ENCODE measurements at places on chromosomes 7 and 10.

- DNase-seq: no peak
Observed at GRCh38 chr10:1022413-1022812, 3.2 kb downstream of the IDI2 start.

DNA sequence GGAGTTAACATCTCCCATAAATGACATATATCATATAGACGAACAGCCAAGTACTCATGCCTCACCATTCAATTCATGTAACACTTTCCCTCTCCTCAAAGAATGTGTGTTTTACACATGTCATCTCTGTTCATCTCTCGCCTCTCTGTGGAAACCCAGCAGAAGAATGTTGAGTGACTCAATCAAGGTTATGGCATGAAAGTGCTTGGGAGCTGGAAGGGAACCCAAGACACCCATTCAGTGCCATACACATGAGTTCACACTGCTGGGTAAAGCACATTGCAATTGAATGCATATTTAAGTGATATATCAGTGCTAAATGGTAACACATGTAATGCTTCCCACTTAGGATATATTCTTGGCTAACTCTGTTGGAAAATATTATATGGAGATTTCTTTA is 322.9 kb downstream of the PTEN start:
- DNase-seq: no peak

DNA sequence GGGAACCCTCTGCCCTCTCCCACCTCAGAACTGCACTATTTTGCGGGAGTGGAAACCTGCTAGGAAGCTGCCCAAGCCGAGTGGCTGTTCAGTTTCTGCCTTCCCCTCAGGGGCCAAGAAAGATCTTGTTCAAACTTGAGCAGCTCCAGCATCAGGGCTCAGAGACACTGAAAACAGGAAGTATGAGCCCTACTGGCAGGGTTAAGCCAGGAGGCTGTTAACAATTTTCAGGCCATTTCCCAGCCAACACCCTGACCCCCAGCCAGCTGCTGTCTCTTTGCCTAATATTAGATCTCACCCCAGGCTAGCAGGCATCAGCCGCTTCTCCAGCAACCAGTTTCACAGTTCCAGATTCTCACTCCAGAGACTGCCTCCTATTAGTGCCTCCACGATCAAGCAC is 9.2 kb downstream of the PLAU start:
- peak; percentile 48 for DNase-seq

DNA sequence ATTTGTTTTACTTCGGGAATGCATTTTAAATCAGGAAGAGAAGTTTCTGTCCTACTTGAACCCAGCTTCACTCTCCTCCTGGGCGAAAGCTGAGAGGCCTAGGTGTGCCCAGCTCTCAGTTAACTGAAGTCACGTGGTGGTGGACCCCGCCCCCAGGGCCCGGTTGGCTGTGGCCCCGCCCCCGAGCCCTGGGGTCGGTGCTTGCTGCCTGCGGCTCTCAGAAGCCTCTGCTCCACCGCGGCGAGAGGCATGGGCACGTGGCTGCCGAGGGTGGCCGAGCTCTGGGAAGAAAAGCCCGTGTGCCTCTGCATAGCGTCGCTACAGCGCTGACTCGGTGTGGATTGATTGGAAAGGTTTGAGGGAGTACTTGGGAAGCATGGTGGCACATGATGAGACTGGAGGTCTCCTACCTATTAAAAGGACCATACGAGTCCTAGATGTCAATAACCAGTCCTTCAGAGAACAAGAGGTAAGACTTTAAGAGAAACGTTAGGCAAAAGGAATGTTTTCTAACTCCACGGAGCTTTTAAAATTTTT is 34.1 kb downstream of the NET1 start:
- peak; percentile 90 for DNase-seq

- no peak for DNase-seq
Observed at GRCh38 chr7:50145801-50146338, 52.8 kb upstream of the ZPBP start.
